Cerebellum (tissue), 4 donors: ENCODE measurements at places on chromosomes 7 and 10. TPM values are rescaled to one million over a fixed set of nuclear protein-coding genes. Genes with fewer than 3 reads are reported as not detected.

KNDC1 gene
- 3.1 TPM for total RNA-seq

PRLHR gene
- 0.36 TPM for total RNA-seq

ACBD7 gene
- 16.7 TPM for total RNA-seq

VWA2 gene
- 1.1 TPM for total RNA-seq

KLF6 gene
- total RNA-seq: 35.0 TPM

CYP2C18 gene
- total RNA-seq: not detected

TSPAN33 gene
- 13.6 TPM for total RNA-seq

ADRB1 gene
- total RNA-seq: 1.6 TPM

PNLIPRP3 gene
- not detected for total RNA-seq

ZNF746 gene
- total RNA-seq: 14.1 TPM

GIMAP6 gene
- total RNA-seq: 4.5 TPM

CASD1 gene
- 96.2 TPM for total RNA-seq

JCAD gene
- 19.0 TPM for total RNA-seq

CYP2C19 gene
- total RNA-seq: 0.36 TPM

TAC1 gene
- 15.6 TPM for total RNA-seq

HOXA7 gene
- not detected for total RNA-seq

CAMK2B gene
- total RNA-seq: 33.6 TPM

BLNK gene
- 0.27 TPM for total RNA-seq

WNT8B gene
- total RNA-seq: not detected

GLI3 gene
- 11.6 TPM for total RNA-seq

NDUFA5 gene
- total RNA-seq: 161 TPM

TRIM50 gene
- not detected for total RNA-seq

CALCR gene
- 0.45 TPM for total RNA-seq

IFIT1 gene
- total RNA-seq: 5.1 TPM

CTAGE4 gene
- 1.4 TPM for total RNA-seq

ZEB1 gene
- 127 TPM for total RNA-seq

CHAT gene
- 7.4 TPM for total RNA-seq

FAM241B gene
- 11.3 TPM for total RNA-seq

KAZALD1 gene
- 1.3 TPM for total RNA-seq

SYPL1 gene
- total RNA-seq: 24.7 TPM

NUTM2A gene
- total RNA-seq: 1.7 TPM

NPY4R2 gene
- total RNA-seq: 1.5 TPM

SPDYE1 gene
- total RNA-seq: 0.09 TPM

CTAGE6 gene
- total RNA-seq: 0.36 TPM

HOXA10 gene
- total RNA-seq: not detected

AS3MT gene
- total RNA-seq: 5.8 TPM

STAG3 gene
- 1.5 TPM for total RNA-seq

PRPS1L1 gene
- not detected for total RNA-seq

PIP gene
- not detected for total RNA-seq

ZNF92 gene
- 29.6 TPM for total RNA-seq

UCMA gene
- total RNA-seq: not detected

SPDYE18 gene
- total RNA-seq: 1.3 TPM

OPN4 gene
- total RNA-seq: not detected

CRHR2 gene
- 0.27 TPM for total RNA-seq

NRG3 gene
- total RNA-seq: 27.1 TPM

NKX1-2 gene
- 0.54 TPM for total RNA-seq

OR2A5 gene
- not detected for total RNA-seq

GNAT3 gene
- total RNA-seq: 2.1 TPM

HABP2 gene
- total RNA-seq: not detected

PHTF2 gene
- 35.1 TPM for total RNA-seq

SEM1 gene
- 39.4 TPM for total RNA-seq

RALA gene
- 26.9 TPM for total RNA-seq

CABCOCO1 gene
- total RNA-seq: 2.0 TPM
